A549 (cell line): ENCODE measurements at places on chromosomes 3 and 15.

- DNase-seq, result no peak
These were observed 11.2 kb upstream of the ATP13A3 start for GRCh38 chr3:194497799-194498575.

DNA sequence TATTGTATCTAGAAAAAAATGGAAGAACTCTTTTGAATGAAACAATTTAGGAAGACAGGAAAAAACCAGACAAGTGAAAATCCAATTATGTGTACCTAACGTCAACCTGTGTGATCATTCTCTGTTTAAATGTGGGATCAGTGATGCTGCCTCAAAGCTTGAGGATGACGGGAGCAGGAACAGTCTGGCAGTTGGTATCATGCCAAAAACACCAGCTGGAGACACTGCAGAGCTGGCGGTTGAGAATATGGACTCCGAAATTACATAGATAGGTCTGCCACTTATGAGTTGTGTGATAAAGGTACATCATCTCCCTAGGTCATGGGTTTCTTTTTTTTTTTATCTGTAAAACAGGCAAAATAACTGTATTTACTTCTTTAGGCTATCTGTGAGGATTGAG lies 480.5 kb downstream of the CNTN4 start:
- DNase-seq, result no peak

GRCh38 chr3:98599647-98600411 lies 6.4 kb upstream of the CPOX start:
- no peak for DNase-seq

- DNase-seq, result no peak
These were observed 68.8 kb upstream of the SLC12A8 start for GRCh38 chr3:125281381-125281780.

GRCh38 chr15:89401631-89402517 lies 67.2 kb upstream of the POLG start:
- DNase-seq, result peak; percentile 53

DNA sequence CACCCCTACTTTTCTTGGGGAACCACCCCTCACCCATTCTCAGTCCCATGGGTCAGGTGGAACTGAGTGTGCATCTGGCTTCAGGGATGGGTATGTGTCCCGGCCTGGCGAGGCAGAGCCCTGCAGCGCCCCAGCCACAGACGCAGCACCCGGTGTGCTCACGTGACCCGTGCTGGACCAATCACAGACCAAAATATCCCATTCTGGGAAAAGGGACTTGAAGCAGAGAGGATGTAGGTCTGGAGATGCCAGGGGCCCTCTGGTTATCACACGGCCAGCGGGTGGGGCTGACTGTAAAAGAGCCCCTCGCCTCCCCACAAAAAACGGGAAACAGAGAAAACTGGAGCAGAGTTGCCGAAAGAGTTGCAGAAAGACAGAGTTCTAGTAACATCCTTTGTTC lies 138.0 kb upstream of the RAD18 start:
- no peak for DNase-seq

GRCh38 chr3:150225986-150226385 lies 182.1 kb upstream of the TSC22D2 start:
- DNase-seq, result no peak

- no peak for DNase-seq
These were observed 26.2 kb upstream of the COMMD4 start for GRCh38 chr15:75309711-75310110.

- DNase-seq, result no peak
These were observed 2.9 kb upstream of the TBC1D5 start for GRCh38 chr3:17745301-17745700.
